ENCODE measurements at places on chromosomes 7 and 10. TPM values are rescaled to one million over a fixed set of nuclear protein-coding genes. Genes with fewer than 3 reads are reported as not detected.

The AGR3 gene
- total RNA-seq = 197 TPM

The ADCY1 gene
- 1.1 TPM for total RNA-seq

The ANKRD1 gene
- 0.32 TPM for total RNA-seq

The IFIT1B gene
- total RNA-seq = not detected

The UFSP1 gene
- 2.1 TPM for total RNA-seq

The PTPRE gene
- total RNA-seq = 18.8 TPM

All from colonic mucosa (tissue), 4 donors.